Hematopoietic multipotent progenitor cell treated with erythropoietin and hydrocortisone succinate and interleukin-3 and kit ligand, for 15 days (in vitro differentiated cells): ENCODE measurements at places on chromosomes 2 and 18.

GRCh38 chr2:165674780-165675179 lies 119.3 kb downstream of the GALNT3 start:
- DNase-seq, result no peak

GRCh38 chr2:129610766-129611165 lies 368.7 kb upstream of the RAB6C start:
- no peak for DNase-seq

GRCh38 chr2:173547499-173547898 lies 192.8 kb downstream of the CDCA7 start:
- DNase-seq, result no peak

DNA sequence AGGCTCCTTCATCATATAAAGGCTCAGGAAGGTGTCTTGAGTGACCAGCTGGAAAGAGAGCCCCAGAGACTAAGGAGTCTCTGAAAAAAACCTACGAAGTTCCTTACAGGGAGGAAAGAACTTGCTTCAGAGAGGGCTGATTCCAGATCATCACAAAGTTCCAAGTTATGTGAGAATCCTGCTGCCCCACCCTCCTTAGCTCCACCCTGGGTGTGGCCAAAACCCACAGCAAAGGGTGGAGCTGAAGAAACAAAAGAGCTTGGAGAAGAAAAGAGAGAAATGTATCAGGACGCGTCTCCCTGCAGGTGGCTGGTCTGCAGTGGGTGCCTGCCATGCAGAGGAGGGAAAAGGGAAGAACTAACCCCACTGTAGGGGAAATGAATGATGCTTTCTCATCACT lies 32.8 kb upstream of the ZNF396 start:
- no peak for DNase-seq

DNA sequence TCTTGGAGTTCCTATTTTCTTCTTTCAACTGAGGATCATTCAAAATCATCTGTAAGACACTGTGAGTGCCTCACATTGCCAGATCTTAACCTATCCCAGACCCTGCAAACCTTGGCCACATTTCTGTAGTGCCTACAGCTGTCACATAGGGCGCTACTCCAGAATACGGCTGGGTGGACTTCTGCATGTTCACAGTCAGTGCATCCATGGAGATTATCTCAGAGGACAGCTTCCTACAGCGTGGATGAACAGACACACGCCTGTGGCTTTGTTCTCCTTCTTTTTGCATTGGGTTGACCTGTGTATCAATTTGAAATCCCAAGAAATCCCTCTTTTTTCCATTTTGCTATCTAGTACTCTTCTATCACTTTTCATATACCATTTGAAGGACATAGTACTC lies 1.9 kb upstream of the KLHL29 start:
- DNase-seq, result no peak

DNA sequence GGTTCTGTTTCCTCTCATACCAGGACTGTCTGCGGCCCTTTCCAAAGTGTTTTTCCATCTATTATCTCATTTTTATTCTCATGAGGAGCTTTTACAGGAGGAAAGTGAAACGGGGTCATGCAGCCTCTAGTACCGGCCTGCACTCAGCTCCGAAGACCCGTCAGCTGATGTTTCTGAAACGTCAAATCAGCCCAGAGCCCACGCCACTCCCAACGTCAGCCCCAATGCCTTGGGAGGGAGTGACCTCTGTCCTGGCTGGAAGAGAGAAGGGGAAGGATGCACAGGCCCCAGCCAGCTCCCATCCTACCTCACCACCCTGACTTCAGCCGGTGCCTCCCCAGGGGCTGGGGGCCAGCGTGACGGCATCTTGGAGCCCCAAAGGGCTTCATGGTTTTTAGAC lies 58.5 kb downstream of the ADCY3 start:
- no peak for DNase-seq

DNA sequence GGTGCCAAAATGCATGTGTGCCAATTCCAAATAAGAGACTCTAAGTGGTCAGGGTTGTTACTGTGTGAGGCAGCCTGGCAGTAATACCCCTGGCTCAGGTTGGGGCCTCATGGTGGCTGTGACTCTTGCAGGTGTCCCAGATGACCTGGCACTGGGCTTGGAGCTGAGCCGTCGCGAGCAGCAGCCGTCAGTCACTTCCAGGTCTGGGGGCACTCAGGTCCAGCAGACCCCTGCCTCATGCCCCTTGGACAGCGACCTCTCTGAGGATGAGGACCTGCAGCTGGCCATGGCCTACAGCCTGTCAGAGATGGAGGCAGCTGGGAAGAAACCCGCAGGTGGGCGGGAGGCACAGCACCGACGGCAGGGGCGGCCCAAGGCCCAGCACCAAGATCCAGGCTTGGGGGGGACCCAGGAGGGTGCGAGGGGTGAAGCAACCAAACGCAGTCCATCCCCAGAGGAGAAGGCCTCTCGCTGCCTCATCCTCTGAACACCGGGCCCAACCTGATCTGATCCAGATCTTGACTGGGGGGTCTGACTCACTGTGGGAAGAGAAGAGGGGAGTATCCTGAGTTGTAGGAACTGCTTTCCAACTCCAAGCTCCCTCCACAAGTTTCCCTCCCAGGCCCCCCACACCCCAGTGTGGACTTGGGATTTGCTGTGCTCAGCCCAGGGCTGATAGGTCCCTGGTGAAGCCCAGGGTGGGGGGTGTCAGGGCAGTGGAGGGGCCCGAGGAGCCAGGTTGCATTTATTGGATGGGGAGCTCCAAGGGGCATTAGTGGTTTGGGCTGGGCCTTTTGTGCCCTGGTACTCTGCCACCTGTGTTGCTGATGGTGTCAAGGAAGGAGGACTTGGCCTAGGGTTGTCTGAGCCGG lies 5.6 kb downstream of the DNAJB2 start:
- DNase-seq, result no peak

- no peak for DNase-seq
These were observed 160.1 kb upstream of the CBLN2 start for GRCh38 chr18:72704202-72704601.

DNA sequence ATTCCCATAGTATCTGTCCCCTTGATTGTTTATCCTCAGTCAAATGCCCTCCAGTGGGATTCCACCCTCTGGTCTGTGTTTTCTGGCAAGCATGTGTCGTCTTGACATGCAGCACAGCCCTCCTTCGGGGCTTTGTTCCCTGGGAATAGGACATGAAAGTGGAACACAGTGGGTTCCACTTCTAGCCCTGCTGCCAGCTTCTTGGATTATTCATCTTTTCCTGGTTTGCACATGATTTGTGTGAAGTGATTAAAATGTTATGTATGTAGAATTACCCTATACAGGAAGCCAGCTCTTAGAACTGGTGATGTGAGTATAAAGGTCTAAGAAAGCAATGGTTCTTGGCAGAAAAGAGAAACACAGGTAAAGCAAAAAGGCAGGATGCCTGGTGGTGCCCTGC lies 142.3 kb downstream of the TANC1 start:
- no peak for DNase-seq

DNA sequence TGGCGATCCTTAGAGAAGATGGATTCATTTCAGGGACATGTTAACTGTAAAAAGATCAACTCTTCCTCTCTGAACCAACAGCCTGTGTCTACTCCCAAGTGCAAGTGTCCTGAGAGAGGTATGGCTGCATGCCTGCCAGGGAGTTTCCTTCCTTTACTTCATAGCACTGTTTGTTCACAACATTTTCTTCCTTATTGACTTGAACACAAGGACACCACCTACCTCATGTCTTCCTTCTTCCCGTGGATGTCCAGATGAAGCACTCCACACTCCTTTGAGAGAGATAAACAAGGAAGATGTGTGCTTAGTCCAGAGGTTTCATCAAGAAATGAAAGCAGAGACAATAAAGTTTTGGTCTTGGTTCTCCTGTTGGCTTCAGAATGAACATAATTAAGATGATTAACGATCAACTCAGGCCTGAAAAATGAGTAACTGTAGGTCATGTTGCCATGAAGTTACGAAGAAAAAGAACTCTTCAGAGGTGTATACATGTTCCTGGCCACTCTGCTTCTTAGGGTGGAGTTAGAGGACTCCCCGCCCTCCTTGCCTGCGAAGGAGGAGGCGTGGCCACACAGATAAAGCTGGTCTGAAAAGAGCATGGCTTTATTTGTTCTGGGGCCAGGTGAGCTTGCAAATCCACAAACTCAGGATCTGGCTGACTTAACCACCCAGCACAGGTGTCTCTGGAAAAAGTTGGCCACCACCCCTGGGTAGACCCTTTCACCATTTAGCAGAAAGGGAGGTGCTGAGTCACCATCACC lies 155.0 kb upstream of the KCTD1 start:
- DNase-seq, result no peak

- DNase-seq, result no peak
These were observed 28.4 kb downstream of the AOX1 start for GRCh38 chr2:200614249-200614648.

GRCh38 chr2:204177977-204178522 lies 241.5 kb downstream of the ICOS start:
- DNase-seq, result peak; percentile 19

DNA sequence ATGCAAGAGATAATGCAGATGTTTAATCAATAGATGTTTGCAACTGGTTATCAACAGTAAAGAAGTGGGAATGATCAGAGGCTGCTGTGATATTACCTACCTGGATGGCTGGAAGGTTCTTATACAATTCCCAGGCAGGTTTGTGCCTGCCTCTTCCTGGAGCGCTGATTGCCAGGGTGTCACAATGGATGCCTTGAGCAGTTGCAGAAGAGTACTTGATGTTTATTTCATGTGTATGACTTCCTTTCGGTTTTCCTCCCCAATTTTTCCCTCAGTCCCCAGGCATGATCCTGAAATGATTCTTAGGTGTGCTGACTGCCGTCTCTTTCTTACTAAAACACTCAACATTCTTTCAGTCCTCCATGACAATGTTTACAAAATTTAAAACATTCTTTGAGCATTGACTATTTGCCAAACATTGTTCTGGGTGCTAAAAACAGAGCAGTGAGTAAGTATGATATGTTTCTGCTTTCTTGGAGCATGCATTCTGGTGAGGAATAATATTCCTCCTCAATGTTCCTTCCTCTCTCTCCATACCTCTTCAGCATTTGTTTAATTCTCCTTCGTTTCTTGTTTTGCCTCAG lies 416.6 kb upstream of the TRIB2 start:
- no peak for DNase-seq

DNA sequence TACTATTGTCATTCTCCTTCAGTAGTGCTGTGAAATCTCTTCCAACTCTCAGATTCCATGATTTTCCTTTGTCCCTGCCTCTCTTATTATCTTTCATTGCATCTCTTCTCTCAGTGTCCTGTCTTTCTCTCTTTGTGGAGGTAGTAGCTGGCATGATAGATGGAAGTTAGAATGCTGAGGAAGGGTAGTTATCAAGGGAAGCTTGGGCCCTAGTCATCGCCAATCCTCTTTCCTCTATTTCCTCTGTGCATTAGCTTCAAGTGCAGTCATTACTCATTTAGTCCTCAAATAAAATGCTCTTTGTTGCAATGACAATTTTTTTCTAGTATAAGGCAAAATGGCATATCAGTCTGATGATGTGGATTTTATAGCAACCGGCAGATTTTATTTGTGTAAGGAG lies 207.7 kb downstream of the CAMKMT start:
- no peak for DNase-seq

DNA sequence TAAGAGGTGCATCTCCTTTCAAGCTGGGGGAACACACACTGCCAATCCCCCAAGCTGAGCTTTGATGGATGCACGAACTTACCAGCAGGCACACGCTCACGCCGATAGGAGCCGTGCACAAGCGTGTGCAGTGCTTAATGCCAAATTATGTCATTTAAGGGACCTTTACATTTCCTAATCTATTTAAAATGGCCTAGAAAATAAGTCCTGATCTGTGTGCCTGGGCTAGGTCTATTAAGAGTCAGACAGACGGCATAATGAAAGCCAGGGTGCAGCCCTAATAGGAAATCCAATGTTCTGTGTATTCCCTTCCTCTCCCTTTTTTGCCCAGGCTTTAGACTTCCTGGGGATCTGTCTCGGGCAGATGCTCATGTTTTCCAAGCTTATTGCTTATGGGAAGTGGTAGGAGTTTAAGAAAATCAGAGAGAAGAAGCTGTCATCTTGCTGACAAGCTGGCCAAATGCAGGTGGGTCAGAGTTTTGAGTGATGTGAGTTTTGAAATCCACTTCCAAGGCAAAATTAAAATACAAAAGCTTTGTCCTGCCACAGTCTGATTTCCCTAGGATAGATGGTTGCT lies 142.6 kb downstream of the MYT1L start:
- DNase-seq, result no peak

- DNase-seq, result no peak
These were observed 57.3 kb upstream of the KLF7 start for GRCh38 chr2:207223051-207223450.

- DNase-seq, result peak; percentile 55
These were observed 425 bp downstream of the ASB3 start for GRCh38 chr2:53786352-53786704.

DNA sequence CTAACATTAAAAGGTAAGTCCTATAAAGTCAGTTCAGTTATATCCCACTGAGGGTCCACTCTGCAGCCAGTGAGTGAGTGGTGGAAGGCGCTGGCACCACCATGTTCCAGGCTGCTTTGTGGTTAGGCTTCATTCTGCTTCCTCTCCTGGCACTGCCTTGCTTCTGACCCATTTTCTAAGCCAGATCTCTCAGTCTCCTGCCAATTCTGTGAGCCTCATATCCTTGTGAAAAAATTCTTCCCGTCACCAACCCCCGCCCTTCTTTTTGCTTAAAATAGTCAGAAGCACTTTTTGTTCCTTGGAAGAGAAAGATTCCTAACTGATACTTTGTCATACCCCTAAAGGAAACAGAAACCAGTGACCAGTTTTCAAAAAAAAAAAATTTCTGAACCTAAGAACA lies 139.8 kb upstream of the NCK2 start:
- no peak for DNase-seq

DNA sequence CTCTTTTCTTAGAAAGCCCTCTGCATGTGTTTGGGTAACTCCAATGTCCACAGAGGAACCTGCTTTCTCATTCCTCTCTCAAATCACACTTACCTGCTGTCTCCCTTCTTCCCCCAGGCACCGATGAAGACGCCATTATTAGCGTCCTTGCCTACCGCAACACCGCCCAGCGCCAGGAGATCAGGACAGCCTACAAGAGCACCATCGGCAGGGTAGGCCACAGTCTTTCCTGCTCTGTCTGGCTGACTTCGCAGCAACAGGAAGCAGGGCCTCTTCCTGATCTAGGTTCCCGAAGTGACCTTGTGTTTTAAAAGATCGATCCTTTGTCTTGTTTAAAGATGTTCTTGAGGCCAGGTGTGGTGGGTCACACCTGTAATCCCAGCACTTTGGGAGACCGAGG lies 25.0 kb upstream of the GMCL1 start:
- no peak for DNase-seq

- no peak for DNase-seq
These were observed 74.8 kb upstream of the GLI2 start for GRCh38 chr2:120660771-120661459.

GRCh38 chr2:211722928-211723327 lies 815.7 kb downstream of the ERBB4 start:
- DNase-seq, result no peak

- DNase-seq, result no peak
These were observed 482.2 kb downstream of the SPAG16 start for GRCh38 chr2:213766465-213766901.

GRCh38 chr18:35451916-35452315 lies 45.8 kb downstream of the INO80C start:
- DNase-seq, result no peak

- DNase-seq, result no peak
These were observed 76.8 kb downstream of the UXS1 start for GRCh38 chr2:106117347-106117746.
